CD8-positive, alpha-beta memory T cell (primary cell): ENCODE measurements at places on chromosomes 2 and 18. TPM values are rescaled to one million over a fixed set of nuclear protein-coding genes. Genes with fewer than 3 reads are reported as not detected.

DNA sequence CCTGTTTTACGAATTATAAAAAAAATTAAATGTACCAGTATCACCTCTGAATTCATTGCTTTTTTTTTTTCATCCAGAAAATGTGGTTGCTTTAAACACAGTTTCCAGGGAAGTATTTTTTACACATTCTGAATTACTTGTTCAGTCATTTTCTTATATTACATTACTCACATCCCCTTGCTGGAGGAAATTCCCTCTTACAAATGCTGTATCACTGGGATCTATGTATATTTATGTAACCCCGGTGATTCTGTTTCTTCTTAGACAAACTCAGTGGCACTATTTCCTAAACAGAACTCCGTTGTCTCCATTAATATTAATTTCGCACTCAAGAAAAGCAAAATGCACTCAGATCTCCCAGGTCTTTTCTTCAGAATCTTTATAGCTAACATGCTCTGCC is 1078.5 kb upstream of the ZEB2 start:
- DNase-seq: no peak

GRCh38 chr2:193201583-193201982 is 1006.9 kb upstream of the TMEFF2 start:
- no peak for DNase-seq

DNA sequence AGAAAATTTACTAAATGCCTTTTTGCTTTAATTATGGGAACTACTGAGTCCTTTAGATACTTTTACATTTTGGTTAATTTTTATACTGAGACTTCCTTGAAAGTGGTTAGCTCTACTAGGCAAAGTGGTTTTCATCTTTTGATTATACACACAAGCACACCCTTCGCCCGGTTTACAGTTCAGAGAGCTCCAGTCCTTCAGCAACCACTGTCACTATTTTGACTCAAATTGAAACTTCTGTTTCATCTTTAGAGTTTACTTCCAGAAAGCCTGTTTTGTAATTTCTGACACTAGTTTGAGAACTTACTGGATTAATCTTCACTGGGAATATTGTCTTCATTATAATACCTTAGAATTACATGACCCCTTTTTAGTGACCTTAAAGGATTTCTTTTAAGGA is 140.3 kb upstream of the FOSL2 start:
- DNase-seq: no peak

The VSNL1 gene
- not detected for total RNA-seq

The DPYSL5 gene
- not detected for total RNA-seq

The PROKR1 gene
- 0.09 TPM for total RNA-seq
